Stimulated activated CD4-positive, alpha-beta T cell treated with anti-CD3 and anti-CD28 coated beads, Interleukin-1b, Interleukin-23, amount 100 ng/mL, for 1 hour (primary cell): ENCODE measurements at places on chromosomes 1 and 21.

DNA sequence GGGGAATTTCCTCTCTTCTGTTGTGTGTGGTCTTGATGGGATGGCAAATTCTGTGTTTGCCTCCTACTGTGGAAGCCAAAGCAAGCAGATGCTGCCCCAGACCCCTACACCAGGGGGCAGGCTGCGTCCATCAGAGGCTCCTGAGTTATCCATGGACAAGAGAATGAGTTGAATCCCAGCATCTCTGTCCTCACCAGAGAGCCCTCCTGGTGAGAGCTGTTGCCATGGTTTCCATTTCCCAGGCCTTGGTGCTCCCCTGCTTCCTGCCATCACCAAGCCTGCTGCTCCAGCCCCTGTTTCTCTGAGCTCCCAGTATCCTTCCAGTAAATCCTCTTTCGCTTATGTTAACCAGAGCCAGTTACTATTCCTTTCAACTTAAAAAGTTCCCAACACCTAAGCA, 20.4 kb upstream of the GNG12 start:
- DNase-seq = no peak

- no peak for DNase-seq
Observed at GRCh38 chr1:4825800-4826450, 171.5 kb downstream of the AJAP1 start.

- DNase-seq = no peak
Observed at GRCh38 chr1:21341022-21341421, 50.8 kb upstream of the ECE1 start.

DNA sequence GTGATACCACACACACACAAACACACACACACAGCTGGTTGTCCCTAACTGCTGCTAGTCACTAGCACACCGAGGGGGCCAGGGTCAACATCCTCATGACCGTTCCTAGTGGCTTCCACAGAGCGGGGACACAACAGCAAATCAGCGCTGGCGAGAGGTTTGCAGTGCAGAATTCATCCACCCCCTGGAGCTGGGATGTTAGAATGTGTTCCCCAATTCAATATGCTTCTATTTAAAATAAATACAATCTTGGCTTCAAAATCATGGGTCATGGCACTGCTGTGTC, 16.2 kb upstream of the C2CD2 start:
- no peak for DNase-seq

DNA sequence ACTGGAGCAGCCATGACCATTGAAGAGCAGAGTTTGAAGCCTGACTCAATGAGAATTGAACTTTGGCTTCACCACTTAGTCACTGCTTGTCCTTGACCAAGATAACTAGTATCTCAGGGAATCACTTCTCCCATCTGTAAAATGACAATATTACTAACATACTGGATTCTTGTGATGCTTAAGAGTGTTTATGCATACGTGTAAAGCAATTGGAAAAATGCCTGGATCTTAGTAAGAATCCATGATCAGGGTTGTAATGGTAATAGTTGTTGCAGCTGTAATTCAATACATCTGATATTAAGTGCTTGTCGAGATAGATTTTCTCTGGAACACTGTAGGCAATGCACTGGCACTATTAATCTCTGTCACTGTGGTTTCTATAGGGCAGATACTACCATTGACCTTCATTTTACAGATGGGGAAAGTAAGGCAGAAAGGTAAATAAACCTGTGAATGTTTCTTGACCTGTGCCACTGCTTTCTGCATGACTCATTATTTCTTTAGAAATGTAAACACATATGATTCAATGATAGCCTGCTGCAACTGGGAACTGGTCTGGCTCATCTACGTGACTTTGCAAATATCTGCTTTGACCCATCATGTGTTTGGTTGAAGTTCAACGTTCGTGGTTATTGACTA, 662.5 kb downstream of the PLA2G4A start:
- no peak for DNase-seq

GRCh38 chr21:33684068-33684467, 41.8 kb downstream of the ITSN1 start:
- no peak for DNase-seq

DNA sequence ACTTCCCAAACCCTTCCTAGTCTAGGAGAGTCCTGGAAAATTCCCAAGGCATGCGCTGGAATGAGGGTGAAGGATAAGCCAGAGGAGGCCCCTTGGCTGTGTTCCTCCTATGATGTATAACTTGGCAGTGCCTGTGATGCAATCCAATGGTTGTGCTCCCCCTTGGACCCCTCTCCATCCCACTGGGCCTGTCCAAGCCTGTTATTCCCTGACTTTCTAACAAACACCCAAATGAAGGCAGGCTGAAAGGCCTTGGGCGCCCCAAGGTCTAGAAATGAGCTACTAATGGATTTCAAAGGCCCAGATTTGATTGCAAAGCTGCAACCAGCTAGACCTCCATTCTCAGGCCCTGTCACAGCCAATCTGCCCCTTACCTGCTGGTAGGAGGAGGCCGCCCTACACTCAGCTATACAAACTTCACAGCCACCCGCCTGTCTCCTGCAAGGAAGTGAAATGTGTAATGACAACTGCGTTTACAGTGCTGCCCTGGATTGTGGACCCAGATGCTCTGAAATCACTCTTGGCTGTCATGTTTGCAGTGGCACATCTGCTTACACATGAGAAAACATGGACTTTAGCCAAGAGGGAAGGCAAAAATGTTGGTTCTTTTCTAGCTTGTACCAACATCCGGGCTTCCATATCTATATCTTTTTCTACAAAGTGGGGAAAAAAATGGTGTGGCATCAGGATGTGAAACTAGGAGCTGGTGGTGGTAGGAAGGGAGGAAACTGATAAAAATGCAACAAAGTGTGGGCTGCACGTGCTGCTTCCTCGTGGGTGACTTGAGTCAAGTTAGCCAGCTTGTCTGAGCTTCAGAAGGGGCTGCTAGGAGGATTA, 130.4 kb downstream of the TRABD2B start:
- DNase-seq = no peak

DNA sequence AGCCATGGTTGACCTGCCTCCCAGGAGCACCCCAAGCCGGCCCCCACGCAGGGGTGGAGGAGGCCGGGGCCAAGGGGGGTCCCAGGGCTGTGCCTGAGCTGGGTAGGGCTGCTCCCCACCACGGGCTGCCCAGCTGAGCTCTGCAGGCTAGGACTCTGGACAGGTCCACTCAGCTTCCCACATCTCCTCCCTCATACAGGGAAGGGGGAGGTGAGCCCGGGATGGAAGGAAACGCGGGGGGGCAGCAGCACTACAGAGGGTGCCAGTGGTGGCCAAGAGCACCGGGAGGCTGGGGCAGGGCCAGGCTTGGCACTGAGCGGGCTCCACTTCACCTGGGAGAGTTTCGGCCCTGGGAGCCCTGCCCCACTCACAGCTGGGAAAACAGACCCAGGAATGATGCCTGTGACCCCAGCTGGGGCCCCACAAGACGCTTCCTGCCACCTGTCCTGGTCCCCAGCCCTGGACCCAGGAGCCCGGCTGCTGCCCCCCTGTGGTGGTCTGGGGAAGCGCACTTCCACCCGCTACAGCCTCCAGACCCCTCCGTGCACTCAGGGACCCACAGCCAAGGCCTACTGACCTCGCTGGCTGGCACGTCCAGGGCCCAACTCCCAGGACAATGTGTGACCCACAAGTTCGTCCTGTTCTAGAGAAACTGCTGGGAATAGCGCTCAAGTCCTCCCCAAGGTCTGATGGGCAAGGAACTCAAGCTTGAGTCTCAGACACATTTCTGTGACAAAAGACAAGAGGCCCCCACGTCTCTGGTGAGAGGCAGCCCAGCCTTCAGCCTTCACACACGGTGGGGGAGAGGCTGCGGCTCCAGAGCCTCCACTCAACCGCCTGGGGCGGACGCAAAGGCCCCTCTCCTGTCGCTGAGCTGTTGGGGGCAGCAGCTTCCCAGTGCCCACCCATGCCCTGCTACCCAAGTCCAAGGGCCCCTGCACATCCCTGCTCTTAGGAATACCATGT, 3.0 kb downstream of the AURKAIP1 start:
- DNase-seq = peak; percentile 34

DNA sequence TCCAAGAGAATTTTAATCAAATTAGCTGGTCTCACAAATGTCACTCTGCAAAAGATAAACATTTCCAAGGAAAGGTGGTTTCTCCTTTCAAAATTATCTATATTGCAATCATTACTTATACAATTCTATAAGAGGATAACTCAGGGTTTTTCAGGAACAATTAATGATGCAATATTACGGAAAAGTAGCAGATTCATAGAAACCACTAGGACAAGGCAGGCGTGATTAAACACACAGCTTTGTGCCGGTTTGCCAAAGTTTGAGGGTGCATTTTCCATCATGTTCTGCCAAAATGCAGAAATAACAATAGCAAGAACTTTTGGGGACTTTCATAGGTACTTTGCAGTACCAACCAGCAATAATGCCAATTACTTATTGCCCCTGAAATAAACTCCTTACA, 605 bp downstream of the TNFRSF9 start:
- no peak for DNase-seq

GRCh38 chr1:960363-961131, at the start of gene KLHL17:
TSS of gene KLHL17 (plus strand) at chr1:960584. CDS start at chr1:960694, 110 bp downstream.
- peak; percentile 67 for DNase-seq

GRCh38 chr1:63795455-63795854, 21.6 kb downstream of the ROR1 start:
- DNase-seq = no peak

GRCh38 chr1:1421147-1421906, at the start of gene ANKRD65:
TSS of gene ANKRD65 (minus strand) at chr1:1421276. CDS start at chr1:1421005, 271 bp downstream.
- no peak for DNase-seq

DNA sequence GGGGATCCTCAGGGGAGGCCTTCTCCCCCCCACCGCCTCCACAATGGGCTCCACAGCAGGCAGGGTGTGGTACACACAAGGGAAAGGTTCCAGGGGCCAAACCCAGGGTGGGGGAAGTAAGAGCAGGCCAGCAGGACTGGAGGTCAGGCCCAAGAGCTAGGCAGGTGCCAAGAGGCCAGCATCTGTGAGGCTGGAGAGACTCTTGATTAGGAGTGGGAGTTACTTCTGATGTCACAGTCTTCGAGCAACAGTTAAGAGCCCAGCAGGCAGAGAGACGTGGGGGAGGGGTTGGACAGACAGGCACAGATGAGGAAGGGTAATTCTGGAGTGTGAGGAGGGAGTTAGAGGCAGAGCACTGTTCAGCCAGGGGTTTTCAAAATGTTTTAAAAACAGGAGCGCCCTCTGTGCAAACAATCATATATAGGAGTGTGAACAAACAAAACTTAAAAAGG, 55.8 kb downstream of the SLC9A1 start:
- no peak for DNase-seq

- DNase-seq = no peak
Observed at GRCh38 chr1:45677751-45678245, 8.5 kb downstream of the GPBP1L1 start.

DNA sequence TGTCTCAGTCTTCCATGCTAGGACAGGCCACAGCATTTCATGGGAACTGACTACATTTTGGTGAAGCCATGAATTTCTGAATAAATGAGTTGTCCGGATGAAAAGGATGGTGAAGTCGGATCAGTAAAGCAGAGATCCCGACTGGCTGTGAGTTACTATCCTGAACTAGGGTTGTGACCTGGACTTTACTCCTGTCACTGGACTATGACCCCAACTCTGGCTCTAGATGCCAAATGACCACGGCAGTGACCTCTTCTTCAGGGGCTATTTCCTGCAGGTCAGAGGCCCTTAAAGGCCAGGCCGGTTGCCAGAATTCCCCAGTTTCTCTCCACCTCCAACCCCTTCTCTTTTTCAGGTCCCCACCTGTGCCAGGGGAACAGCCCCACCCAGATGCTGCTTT, 1.7 kb upstream of the NECTIN4 start:
- no peak for DNase-seq

DNA sequence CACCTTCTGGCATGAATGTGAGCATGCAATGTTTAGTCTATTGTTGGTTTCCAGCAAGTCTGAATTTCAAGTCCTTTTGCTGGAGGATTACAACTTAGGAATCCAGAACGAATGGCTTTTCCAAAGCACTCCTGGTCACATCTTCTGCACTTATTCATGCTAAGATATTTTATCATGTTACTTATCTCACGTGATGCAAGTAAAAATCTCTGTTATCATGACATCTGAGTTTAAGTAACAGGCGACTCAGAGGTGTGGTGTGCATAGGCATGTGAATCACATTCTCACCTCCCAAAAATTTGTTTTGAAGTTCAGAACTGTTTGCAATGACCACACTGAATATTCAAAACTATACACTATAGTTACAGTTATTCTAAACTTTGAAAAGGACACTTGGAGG, 204.8 kb upstream of the FGGY start:
- no peak for DNase-seq

- DNase-seq = no peak
Observed at GRCh38 chr1:191866155-191866554, 292.1 kb upstream of the RGS18 start.

DNA sequence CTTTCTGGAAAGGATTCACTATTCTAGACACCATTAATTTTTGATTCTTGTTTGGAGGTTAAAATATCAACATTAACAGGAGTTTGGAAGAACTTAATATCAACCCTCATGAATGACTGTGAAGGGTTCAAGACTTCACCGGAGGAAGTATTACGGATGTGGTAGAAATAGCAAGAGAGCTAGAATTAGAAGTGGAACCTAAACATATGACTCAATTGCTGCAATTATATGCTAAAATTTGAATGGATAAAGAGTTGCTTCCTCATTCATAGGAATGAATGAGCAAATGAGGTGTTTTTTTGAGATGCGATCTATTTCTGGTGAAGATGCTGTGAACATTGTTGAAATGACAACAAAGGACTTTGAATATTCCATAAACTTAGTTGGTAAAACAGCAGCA, 77.9 kb upstream of the TNFSF4 start:
- DNase-seq = no peak

DNA sequence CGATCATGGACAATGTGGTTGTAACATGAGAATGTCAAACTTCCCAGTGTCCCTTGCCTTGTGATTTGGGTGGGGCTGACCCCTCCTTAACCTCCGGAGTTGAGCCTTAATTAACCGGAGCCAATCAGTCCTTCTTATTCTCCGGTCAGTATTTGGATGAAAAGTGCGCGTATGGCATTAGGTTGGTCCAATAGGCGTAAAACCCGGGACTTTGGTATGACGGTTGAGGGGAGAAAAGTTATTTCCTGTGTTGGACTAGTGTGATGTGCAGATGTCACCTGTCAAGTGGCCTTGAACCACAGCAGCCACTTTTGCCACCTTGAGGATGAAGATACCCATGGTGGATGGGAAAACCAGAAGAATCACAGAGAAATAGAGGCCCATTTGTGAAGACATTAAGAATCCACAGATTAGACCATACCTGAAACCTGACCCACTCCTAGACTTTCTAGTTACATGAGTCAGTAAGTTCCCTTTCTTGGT, 5.1 kb downstream of the PAFAH2 start:
- no peak for DNase-seq

- DNase-seq = no peak
Observed at GRCh38 chr1:69932760-69933159, 272.6 kb downstream of the LRRC40 start.

- no peak for DNase-seq
Observed at GRCh38 chr1:203283597-203283996, 21.7 kb upstream of the BTG2 start.

GRCh38 chr1:2471587-2472001, 4.5 kb upstream of the PLCH2 start:
- DNase-seq = no peak

DNA sequence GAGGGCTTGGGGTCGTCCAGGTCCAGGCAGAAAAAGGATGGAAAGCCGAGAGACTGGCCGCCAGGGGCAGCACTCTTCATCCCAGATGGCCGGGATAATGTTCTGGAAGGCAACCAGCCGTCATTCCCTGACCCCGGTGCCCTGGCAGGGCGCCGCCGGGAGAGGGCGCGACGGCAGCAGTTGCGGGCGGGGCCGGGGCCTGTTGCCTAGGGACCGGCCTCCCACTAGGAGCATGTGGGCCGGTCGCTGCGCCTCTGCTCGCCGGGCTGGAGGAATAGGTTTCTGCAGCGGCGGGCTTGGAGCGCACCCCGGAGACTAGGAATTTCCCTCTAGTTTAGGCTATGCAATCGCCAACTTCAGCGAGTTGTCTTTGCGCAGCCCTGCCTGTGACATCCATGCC, 11.0 kb downstream of the DMRTB1 start:
- no peak for DNase-seq
